ENCODE measurements at places on chromosomes 7 and 10.

DNA sequence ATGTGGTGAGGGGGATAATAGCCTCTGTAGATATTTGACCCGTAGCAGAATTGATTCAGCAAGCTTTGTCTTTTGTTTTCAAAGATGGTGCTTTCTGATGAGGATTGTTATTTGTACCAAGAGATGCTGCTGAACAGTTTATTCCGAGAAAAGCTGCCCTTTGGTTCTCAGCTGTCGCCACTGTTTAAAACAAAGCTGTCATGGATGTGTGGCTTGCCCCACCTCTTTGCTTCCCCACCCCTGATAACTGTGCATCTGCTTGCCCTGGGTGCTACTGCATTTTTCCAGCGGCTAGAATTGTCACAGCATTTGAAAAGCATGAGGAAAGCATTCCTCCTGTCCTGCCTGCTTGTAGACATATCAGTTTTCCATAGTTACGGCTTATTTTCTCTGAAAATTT is 226.9 kb upstream of the CSTF2T start:
- DNase-seq: no peak

DNA sequence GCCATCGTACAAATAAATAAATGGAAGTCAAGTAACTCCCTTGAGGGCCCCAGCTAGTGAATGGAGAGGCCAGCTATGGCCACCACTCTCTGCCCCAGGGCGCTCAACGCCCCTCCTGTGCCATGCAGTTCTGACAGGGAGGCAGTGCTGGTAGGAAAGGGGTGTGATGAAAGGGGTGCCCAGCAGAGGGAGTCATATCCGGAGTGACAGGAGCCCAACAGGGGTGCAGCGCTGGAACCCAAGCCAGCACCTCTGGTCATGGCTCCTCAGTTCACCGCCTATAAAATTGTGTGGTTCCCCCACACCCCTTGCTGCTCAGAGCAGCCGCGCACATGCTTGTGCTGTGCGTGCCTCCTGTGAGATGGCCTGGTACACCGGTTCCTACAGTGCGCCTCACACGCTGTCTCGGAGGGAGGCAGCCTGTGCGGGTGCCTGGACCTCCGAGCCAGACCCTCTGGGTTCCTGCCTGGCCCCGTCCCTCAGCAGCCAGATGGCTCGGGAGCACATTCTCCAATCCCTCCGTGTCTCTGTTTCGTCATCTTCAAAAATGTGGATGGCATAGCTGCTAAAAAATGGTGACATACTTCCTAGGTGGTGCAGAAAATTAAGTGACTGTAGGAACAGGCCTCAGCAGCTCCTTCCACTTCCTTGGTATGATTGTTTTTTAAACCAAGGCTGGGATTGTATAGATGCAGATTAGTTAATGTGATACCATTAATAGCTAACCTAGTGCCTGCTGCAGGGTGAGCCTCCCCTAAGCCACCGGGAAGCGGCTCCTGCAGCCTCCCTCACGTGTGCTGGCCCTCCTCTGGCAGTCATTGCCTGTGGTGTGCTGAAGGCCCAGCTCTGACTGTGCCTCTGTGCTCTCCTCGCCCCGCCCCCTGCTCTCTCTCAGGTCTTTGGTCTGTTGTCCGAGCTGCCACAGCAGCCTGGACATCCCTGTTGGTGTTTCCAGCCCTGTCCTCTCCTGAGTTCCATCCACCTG is 125.8 kb downstream of the EGFR start:
- no peak for DNase-seq

- DNase-seq: no peak
Observed at GRCh38 chr10:119644205-119644814, 6.9 kb upstream of the BAG3 start.

DNA sequence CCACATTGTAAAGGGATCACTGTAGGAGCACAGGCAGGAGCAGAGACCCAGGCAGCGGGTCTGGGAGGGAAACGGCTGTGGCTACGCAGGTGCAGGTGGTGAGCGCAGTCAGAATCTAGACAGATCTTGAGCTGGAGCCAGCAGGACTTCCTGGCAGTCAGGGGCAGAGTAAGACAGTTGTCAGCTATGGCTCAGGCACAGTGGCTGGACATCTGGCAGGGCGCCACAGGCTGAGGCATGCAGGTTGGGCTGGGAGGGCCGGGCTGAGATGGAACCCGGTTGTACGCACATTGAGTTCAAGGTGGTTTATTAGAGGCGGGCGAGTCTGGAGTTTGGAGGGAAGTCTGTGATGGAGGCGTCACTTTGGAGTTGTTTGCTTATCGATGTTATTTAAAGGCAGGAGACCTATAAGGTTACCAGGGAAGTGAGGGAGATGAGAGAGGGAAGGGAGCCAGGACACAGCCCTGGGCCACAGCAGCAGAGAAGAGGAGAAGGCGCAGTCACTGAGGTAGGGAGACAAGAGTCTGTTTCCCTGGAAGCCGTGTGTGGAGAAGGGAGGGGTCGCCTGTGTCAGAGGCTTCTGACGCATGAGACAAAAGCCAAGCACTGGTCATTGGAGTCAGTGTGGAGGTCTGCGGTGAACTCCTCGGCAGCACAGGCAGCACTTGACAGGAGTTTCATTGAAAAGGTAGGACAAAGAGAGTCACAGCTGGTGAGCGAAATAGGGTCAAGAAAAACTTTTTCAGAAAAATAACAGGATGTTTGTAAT is 73.8 kb downstream of the LANCL2 start:
- no peak for DNase-seq

- DNase-seq: no peak
Observed at GRCh38 chr7:137771273-137771672, 75.5 kb downstream of the DGKI start.

GRCh38 chr10:8130973-8131911 is 76.8 kb downstream of the GATA3 start:
- no peak for DNase-seq

GRCh38 chr10:113547426-113547825 is 5.4 kb upstream of the HABP2 start:
- DNase-seq: no peak

DNA sequence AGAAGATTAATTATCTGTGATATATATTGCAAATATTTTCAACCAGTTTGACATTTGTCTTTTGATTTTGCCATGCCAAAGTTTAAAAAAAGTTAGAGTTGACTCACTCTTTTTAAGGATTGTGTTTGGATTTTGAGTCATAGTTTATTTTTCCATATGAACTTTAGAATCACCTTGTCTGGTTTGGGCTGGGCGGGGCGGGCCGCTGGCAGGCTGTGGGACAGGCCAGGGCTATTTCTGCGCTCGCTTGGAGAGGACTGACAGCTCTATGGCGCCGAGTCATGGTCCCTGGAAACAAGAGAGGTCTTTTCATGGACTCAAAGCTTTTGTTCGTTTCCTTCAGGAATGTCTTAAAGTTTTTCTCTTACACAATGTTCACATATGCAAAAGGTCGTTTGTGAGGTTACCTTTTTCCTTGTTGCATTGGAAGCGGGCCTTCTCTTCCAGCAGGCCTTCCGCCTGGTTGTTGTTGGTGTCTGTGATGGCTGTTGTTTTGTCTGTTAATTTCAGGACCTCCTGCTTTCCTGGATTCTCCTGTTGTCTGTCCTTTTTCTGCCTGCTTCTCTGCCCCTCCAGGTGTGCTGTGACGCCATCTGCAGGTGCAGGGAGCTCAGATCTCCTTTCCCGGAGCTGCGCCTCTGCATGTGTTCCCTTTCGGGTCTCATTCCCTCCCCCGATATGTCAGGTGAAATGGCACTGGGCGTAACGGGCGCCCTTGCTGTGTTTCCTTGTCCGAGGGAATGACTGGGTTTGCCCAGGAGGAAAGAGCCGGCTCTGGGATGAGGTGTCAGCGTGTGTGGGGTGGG is 53.8 kb downstream of the INPP5A start:
- no peak for DNase-seq

DNA sequence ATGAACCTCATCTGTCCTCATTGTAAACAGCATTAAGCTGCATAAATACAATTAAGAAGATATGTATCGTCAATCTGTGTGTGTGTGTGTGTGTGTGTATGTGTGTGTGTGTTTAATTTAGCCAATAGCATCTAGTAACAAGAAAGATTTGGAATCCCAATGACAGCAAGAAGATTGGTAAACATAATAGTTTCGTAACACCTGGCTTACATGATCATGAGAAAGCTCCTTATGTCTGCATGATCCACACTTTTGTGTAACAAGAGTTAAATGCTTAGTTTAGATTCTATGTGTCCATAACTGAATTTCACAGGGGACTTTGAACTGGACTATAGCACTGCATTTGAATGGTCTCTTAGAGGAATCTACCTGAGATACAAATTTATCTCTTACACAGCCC is 191.0 kb upstream of the BET1 start:
- DNase-seq: no peak

GRCh38 chr10:96918214-96919002 is 86.3 kb downstream of the LCOR start:
- no peak for DNase-seq

GRCh38 chr7:119802147-119802546 is 470.8 kb upstream of the KCND2 start:
- no peak for DNase-seq

DNA sequence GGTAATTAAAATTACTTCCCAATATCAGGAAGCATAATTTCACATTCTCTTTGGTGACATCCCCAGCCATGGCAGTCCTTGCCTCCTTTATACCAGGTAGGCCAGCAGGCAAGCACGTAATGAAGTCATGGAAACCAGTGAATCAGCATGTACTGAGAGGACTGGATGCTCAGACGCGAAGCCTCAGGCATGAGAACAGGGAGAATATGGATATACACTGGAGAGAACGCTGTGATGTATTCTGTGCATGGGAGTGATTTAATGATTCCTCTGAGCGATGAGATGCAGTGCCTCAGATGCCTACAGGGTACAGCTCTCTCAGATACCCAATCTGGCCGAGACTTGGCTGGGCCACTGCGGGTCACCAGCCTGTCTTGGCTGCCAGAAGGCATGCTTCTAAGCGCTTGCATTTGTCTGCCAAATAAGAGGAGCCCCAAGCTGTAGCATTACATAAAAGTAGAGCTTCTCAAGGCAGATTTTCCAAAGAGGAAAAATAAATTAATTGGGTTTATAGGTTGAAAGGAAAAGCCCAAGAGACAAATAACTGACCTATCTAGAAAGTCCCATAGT is 238.1 kb downstream of the RELN start:
- no peak for DNase-seq

DNA sequence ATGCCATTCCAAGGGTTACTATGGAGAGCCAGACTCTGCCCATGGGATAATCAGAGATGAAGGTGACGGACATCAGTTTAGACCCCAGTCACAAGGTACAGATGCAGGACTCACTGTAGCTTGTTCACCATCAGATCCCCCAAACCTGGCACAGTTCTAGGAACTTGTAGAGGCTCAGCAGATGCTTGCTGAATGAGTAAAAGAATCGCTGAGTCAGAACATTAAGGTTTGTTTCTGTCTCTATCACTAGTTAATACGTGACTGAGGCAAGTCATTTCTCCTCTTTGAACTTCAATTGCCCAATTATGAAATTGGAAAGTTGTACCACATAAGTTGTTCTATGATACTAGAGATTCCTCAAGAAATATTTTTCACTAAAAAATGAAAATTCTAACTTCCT is 65.1 kb downstream of the PPP1R3C start:
- DNase-seq: no peak

DNA sequence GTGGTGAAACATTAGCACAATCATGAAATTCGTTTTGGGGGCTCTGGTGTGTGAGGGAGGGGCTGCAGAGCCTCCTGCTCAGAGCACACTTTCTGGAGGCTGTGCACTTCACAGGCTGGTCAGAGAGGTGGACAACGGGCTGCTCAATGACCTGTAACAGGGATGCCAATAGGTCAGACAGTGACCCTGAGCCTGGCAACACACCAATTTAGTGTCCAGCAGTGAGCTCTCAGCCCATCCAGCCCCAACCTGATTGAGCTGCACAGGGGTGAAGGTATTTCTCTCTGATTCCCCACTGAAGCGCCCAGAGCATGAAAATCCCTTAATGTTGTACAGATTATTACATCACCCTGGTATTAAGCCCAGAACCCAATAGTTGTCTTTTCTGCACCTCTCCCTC is 191.3 kb upstream of the ZNF32 start:
- no peak for DNase-seq

DNA sequence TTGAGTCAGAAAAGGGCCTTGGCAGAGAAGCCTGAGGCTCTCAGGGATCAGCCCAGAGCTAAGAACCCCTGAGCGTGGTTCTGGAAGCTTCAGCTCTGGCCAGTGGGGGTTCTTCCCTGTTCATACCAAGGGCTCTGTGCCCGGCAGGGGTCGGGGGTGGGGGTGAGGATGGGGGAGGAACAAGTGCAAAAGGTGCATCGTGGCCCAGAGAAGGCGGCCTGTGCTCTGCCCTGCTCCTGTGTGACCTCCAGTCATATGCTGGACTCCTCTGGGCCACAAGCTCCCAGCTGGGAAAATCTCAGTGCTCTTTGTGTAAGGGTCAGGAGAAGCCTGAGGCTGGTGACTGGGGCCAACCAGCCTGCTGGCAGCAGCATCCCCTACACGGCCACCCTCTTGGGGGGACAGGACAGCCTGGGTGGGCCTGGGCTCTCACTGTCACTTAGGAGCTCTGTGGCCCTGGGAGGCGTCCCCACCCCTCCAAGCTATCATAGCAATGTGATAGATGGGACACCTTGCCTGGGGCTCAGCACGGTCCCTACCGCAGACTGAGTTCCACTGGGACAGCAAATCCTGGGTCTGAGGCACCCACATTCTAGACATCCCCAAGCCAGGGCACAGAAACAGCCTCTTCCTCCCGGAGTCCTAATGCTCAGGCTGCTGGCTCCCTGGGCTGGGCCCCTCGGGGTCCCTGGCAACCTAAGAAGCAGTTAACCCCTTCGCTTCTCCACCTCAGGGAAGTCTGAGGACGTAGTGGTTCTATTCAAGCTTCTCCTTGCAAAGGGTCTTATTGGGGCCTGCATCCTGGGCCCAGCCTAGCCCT is 2.5 kb downstream of the MMRN2 start:
- DNase-seq: no peak

GRCh38 chr7:37142958-37143357 is 305.7 kb downstream of the ELMO1 start:
- DNase-seq: no peak

- no peak for DNase-seq
Observed at GRCh38 chr10:66151346-66151745, 774.5 kb upstream of the LRRTM3 start.

DNA sequence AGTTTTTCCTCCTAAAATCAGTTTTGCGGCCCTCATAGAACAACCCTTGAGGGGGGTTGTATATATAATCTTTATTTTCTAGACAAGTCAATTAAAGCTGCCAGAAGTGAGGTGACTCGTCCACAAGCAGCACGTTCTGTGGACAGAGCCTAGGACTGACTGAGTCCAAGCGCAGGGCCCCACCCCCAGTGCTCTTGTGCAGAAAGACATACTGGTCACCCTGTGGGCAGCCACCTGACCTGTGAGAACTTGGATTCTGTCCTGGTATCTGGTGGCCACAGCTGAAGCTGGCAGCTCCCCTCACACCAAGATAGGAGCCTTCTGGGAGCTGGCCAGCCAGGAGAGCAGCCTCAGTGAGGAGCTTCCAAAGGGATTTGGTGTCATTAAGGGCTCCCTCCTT is 89.3 kb downstream of the GRK5 start:
- no peak for DNase-seq

Data from progenitor cell of endocrine pancreas (in vitro differentiated cells).